ENCODE measurements at places on chromosomes 4 and X.

DNA sequence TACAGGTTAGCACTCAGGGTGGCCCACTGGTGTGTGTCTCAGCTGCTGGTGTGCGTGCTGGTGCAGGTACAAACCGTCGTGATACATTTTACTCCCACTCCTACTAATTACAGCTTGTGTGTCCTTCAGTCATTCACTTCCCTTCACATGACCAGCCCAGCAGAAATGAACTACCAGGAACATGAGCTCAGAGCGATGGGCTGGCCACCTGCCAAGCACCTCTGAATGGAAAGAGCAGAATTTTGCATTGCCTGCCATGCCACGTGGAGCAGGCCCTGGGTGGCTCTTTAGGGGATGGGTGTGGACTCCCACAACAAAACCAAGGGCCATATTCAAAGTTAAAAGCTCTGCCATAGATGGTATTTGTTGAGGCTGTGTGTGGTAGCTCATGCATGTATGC, 58.9 kb upstream of the PGM2 start:
- no peak for DNase-seq

DNA sequence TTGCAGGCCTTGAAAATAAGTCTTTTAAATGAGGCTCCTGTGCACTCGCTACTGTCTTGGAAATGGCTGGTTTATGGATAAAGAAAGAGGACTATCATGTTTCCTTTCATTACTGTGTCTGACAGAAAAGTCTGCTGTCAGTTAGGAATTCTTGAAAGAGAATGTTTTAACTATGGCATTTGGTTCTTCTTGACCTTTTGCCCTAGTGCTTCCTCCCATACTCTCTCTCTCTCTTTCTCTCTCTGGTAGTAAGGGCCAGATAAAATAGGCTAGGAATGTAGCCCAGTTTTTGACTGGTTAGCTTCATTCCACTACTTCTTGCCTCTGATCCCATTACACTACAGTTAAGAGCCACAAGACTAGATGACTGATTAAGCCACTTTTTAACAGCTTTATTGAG, 29.8 kb downstream of the YY2 start:
- no peak for DNase-seq

DNA sequence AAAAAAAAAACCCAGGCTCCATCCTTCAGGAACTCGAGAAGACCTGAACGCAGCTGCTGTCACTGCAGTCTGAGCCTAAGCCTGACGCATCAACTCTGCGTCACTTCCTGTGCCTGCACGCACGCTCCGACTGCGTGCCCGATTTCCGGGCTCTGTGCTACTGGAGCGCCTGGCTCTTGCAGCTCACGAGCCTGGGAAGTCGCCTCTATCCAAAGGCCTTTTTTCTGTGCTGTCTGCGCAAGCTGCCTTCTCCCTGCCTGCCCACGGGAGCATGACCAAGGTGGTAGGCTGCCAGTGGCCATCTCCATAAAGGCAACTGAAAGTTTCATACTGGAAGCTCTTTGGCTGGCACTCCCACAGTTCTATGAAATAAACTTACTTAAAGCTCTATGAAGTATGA, 9.9 kb upstream of the GASK1B start:
- no peak for DNase-seq

GRCh38 chr4:158121161-158121579, 51.7 kb downstream of the GASK1B start:
- no peak for DNase-seq

DNA sequence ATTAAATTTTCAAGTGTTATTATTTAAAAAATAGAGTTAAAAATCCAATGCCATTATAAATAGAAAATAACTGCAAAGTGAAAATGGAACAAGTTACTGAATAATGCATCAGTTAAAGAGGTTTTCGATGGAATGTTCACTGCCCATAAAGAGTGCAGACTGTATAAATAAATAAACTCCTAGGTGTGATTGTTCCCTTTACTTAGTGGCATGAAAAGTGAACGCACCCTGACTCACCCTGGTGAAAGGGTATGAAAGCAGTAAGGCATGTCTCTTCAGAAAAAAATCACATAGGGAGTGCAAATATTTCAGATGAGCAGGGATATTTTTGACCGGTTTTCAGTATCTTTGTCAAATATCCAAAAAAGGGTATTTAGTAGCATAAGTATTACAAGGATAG, 387.8 kb downstream of the DCAF12L2 start:
- no peak for DNase-seq

DNA sequence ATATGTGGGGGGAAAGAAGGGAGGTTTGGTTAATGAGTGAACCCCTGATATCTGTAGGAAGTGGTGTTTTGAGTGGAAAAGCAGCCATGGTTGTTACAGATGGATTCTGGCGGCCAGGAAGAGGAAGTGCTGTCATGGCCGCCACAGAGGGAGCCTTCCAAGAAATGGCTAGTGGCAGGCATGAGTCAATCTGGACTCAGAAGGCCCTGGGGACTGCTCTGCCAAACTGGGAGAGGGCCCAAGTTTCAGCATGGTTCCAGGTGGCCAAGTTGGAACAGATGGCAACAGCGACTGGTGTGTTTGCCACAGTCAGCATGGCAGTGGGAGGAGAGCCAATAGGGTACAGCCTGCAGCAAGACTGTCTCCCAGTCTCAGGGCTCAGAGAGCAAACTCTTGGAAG, 32.5 kb downstream of the ETDB start:
- DNase-seq: no peak

DNA sequence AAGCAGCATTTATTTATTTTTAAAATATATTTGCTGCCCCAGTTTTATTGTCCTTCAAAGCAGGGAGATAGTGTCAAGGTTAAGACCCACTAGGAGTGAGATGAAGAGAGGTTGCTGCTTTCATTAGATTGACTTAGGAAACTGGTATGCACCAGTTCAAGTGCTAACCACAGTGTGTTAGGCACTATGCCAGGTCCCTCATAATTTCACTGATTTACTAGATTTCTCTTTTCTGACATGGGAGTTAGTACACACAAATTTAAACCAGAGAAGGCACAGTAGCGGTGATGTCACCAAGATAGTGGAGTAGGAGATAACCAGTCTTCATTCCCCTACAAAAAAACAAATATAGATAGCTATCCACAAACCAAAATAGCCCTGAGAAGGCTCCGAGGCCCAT, 14.3 kb downstream of the RRAGB start:
- no peak for DNase-seq

DNA sequence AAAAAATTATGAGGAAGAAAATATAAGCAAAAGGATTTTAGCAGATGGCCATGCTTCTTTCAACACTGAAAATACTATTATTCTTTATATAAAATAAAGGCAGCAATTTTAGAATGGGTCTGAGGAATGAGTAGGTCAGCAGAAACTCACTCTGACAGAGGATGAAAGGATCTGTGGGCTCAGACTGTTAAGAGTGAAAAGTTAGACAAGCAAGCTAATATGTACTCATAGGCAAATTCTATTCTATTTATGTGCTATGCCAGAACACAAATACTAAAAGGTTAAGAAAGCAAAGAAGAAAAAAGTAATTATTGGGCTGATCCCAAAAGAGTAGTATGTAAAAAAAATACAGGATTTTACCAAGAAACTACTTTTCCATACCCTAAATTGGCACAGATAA, 13.9 kb downstream of the LCORL start:
- no peak for DNase-seq

GRCh38 chrX:145821291-145821897, 3.8 kb downstream of the SLITRK2 start:
- no peak for DNase-seq

GRCh38 chr4:137015426-137016409, 516.6 kb downstream of the PCDH18 start:
- DNase-seq: no peak

- DNase-seq: no peak
These were observed 1.2 kb downstream of the USP46 start for GRCh38 chr4:52657618-52658501.

DNA sequence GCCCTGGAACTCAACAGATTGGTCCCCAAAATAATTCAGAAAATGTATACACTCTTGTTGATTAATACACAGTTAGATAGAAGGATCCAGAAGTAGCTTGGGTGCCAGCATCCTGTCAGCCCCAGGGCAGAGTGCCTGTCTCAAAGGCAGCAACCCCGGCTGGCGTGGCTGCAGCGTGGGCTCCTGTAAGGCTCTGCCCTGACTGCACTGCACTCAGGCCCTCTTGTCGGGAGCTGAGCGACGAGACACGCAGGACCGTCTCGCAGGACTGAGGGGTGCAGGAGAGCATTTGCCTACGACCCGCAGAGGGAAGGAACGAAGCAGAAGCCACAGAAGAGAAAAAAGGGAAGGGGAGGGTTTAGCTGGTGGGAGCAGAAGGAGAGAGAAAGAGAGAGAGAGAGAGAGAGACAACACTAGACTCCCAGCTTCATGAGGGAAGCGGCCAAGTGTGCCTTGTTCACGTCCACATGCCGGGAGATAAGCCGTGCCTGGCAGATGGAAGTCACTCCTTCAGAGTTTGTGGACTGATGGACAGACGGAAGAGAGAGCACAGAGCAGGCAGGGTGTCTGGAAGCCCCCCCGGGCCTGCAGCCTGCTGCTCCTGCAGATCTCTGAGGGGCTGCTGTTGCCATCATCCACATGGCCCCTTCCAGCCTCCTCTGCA, 38.7 kb upstream of the HELT start:
- DNase-seq: no peak

DNA sequence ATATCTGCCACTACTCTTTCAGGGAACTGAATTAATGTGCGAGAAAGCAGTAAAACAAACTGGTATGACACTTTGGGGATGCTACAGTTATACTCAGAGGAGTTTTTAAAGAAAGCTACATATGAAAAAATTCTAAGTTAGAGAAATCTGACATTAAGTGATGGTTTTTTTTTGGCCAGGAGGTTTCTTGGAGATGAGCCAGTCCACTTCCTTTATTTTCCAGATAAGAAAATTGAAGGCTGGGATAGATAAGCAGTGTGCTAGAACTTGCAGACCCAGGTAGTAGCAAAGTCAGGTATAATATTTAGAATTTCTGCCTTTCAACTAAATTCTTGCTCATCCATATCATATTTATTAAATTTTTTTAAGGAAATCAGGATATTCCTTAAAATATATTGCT, 106.8 kb downstream of the FAT4 start:
- no peak for DNase-seq

DNA sequence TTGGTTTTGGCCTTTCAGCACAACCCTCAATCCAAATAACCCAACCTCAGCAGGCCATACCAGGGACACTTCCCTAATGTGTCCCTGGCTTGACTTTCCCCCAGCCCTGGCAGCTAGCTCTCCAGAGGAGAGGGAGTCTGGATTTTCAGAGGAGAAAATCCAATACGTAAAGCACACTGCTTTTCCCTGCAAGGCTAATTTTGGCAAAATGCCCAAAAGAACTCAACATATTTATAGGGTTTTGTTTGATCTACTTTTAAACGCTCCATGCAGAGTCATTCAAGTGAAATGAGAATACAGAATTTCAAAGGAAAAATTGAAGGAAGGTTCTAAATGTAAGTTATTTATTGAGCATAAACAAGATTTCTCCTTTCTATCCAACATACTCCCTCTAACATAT, 167.2 kb downstream of the SH3KBP1 start:
- DNase-seq: no peak

DNA sequence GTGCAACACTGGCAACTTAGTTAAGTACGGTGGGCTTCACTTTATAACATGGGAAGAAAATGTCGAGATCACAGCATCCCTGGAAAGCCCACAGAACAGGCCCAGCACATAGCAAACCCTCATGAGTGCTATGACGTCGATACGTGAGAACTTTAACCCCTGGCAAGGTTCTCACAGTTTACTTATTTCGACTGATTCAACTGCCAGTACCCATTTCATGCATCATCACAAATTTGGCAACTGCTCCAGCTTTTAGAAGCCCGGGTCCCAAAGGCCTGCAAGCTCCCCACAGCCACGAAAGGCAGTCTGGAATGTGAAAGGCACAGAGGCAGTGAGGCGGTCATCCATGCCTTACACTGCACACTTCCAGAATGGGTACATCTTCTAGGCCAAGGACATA, 41.2 kb downstream of the RELL1 start:
- DNase-seq: no peak

DNA sequence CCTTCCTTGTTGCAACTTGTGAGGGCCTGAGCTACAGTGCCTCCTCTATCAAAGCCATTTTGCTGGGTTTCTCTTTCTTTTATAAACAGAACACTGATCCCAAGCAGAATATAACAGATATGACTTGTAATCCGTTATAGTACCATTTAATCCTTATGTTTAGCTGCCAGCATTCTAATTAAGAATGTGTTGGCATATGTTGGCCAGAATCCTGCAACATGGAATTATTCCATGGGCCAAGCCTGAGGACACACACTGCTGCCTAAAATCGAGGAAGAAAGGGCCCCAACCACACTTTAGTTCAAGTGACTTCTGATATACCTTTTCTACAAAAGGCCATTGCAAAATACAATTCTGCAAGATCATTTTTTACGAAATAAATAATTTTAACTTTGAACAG, 28.0 kb downstream of the PALLD start:
- no peak for DNase-seq

- DNase-seq: no peak
These were observed 88.3 kb upstream of the GC start for GRCh38 chr4:71872221-71872620.
